Glutamatergic neuron (in vitro differentiated cells): ENCODE measurements at places on chromosomes 5 and 9. TPM values are rescaled to one million over a fixed set of nuclear protein-coding genes. Genes with fewer than 3 reads are reported as not detected.

The PCDHB14 gene
- 16.5 TPM for total RNA-seq

DNA sequence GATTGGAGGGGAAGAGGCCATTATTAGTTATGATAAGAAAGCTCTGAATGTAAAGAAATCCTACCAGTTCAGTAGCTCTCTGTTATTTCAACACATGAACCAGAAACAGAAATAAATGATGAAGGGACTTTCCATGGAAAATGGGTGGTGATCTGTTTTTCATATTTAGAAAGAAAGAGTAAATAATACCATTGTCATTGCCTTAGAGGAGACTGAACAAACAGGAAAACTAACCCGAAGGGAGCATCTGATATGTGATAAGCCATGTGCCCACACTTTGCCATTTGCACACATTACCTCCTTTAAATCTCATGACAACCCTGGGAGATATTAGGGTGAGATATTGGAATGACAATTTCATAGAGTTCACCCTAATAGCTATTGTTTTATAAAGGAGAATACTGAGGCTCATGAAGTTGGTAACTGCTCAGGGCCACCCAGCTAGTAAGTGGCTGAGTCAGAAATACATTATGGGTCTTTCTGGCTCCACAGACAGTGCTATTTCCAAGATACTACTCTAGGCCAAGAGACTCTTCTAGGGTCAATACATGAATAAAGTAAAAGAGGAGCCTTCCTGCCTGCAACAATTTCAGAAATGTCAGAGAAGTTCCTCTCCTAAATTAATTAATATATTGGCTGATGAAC is 111.0 kb upstream of the SLIT3 start:
- no peak for DNase-seq

DNA sequence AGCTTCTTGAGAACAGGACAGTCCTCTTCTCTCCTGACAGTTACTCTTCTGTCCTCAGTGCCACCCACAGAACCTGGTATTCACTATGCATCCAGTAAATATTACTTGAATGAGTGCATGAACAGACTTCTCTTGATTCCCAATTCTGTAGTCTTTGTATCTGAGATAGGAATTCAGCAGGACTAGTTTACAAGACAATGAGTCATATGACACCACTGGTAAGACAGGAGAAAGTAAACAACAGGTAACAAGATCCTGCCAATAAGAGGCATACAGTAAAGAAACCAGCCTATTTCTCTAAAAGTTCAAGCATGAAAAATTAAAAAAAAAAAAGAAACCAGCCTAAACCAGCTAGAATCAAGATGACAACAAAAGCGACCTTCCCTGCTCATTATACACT is 6.2 kb downstream of the ZNF883 start:
- no peak for DNase-seq

DNA sequence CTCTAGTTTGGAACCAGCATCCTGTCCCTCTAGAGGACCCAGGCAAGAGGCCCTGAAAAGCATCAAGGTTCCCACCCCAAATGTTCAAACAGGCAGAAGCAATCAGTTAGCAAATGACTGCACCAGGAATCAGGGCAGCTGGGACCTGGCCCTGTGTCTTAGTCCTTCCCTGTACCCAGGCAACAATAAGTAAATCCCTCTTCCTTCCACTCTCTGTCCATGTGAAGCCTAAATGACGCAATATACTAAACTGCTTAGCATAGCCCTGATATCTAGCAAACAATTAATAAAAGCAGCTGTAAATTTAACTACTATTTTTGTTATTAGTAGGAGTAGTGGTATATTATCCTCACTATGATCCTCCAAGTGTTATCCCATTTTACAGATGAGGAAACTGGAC is 13.2 kb upstream of the ADRA1B start:
- DNase-seq: no peak

- no peak for DNase-seq
These were observed 150.6 kb upstream of the EDIL3 start for GRCh38 chr5:84535281-84535680.

DNA sequence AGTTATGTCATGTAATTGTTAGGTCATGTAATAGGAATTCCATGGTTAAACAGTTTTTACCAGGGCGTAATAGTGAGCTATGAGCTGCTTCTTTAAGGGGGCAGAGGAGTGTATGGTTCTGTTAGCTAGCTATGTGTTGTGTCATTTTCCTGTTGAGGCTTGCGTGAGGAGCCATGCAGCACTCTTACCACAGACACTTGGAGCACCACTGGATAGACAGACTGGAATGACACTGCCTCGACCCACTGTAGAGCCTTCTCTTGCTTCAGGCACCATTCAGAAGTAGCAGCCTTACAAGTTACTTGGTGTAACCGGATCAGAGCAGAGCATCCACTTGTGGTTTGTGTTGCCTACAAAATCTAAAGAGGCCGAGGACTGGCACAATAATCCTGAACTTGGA is 28.3 kb upstream of the STOM start:
- DNase-seq: no peak
